ENCODE measurements at places on chromosomes 3 and 15.

DNA sequence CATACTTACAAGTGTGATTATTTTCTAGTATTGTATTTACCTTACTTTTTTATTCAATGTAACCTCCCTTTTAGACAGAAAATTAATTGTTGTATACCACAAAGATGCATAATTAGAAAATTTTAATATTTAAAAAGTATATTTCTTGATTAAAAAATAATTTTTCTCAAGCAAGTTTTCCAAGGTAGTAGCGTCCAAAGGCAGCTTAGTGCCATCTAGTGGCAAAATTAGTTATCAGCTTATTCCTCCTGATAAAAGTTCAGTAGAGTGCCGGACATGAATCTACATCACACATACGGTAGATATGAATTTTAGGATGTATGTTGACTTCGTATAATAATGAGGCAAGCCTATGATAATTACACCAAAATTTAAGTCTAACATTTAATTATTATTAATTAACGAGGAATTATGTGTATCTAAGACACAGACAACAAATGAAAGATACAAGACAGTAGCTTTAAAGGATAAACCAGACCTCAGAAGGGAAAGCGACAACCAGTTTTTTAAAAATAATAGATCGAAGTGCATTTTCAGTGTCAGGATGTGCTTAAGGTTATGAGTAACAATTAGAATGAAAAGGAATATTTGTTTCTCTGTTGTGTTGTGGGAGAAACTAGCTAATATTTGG, 405.9 kb downstream of the ROBO1 start:
- DNase-seq, result no peak

DNA sequence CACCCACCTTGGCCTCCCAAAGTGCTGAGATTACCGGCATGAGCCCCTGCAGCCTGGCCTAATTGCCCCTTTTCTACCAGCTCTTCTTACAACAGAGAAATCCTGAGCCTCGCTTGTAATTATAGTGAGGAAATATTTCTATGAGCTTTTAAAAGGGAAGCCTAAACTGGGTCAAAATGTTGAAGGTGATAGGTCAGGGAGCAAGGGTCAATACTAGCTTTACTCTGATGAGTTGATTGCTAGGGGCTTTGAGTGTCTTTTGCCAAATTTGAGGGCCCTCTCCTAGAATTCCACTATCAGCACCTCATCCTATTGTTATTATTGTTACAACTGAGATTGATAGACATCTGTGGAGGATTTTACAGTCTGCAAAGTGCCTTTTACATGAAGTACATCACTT, 62.4 kb upstream of the PIAS1 start:
- DNase-seq, result no peak

DNA sequence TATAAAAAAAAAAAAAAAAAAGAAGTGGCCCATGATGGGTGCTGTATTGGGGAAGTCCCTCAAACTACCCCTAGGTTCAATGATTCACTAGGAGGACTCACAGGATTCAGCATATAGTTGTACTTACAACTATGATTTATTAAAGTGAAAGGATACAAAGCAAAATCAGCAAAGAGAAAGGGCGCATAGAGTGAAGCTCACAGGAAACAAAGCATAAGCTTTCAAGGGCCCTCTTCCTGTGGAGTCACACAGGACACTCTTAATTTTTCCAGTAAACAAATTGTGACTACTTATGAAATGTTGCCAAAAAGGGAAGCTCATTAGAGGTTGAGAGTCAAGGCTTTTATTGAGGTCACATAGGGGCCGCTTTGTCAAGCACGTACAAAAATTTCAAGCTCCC, 153.7 kb upstream of the GAP43 start:
- DNase-seq, result no peak

- DNase-seq, result no peak
Measured at GRCh38 chr3:16365491-16366128, 100.6 kb downstream of the OXNAD1 start.

- no peak for DNase-seq
Measured at GRCh38 chr3:148162132-148162531, 535.6 kb upstream of the AGTR1 start.

DNA sequence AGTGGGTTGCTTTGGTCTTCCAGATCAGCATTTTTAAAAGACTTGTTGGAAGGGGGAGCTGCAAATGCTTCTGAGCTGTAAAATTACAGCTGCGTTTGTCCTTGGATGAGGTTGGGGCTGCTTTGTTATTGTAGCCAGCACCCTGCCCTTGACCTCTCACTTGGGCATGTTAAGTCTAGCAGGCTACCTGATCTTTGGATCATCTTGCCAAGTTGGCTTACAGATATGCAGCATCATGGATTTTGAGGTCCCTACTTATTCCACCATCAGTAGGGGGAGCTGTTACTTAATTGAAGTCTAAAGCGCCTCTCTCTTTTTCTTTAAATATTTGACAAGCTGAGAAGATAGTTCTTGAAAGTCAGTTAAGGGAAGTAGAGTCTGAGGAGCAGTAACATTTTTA, 793.0 kb downstream of the MCTP2 start:
- DNase-seq, result no peak

DNA sequence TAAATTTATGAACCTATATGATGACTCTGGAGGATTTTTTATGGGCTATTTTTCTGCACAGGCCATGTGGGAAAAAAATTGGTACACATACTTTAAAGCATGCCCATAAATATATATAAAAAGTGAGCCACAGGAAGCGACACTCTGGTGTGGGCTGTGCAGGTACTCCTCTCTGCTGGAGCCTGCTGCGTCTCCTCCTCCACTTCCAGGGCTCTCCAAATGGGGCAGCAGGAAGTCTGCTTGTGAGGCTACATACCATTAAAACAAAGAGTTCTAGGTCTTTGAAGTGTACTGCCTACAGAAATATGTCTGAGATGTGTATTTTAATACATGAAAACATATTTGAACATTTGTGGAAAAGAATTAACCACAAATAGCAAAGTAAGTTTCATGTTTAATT, 135.1 kb downstream of the CTNNB1 start:
- DNase-seq, result no peak

- DNase-seq, result no peak
Measured at GRCh38 chr3:193869221-193870201, 266.4 kb upstream of the HES1 start.

DNA sequence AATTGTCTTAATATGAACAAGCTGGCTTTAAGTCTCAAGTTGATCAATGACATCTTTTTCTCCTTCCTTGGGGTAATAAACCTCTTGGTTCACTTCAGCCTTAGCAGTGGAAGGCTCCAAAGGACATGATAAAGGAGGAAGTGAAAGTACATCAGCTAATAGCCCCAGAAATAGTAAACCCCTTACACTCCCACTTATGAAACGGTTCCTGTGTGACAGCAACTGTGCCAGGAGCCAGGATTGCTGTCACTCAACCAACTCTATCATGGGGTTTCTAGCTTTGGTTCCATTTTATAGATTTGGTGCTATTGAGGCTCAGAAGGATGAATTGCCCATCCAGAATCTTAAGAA, 216.7 kb downstream of the ABHD5 start:
- no peak for DNase-seq

- no peak for DNase-seq
Measured at GRCh38 chr3:34676436-34676835, 878.0 kb downstream of the PDCD6IP start.

GRCh38 chr3:24428481-24428880, 66.2 kb downstream of the THRB start:
- no peak for DNase-seq

GRCh38 chr15:77457191-77457904, 36.7 kb downstream of the HMG20A start:
- no peak for DNase-seq

GRCh38 chr15:62868507-62868906, 174.0 kb upstream of the TPM1 start:
- no peak for DNase-seq

- DNase-seq, result no peak
Measured at GRCh38 chr3:138092023-138092422, 23.4 kb downstream of the DZIP1L start.

DNA sequence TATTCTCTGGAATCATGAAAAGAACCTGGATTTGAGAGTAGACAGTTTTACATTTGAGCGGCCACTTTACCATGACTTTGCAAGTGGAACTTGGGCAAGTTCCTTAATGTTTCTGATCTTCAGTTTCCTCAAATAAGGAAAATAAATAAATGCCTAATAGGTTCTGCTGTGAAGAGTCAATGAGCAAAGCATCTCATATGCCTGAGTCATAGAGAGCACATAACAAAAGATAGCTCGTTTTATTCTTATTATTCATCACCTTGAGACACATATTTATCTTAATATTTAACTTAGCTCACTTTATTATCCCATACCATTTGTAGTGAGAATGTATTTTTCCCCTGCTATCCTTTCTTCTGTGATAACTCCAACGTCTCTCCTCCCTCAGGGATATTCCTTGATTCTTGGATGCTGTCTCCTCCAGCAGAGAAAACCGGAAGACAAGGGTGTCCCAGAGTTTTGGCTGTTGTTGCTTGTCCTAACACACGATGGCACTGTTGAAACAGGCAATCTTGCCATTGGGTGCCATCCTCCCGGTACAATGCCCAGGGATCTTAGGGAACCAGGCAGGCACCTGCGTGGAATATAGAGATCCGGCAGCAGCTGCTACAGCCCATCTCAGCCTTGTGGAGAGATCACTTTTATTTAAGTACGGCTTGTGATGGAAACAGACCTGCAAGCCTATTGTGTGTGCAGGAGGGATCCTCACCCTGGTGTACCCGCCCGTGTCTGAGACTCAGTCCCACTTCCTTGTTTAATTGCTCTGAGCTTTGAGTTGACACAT, 33.3 kb upstream of the VPS33B start:
- no peak for DNase-seq

DNA sequence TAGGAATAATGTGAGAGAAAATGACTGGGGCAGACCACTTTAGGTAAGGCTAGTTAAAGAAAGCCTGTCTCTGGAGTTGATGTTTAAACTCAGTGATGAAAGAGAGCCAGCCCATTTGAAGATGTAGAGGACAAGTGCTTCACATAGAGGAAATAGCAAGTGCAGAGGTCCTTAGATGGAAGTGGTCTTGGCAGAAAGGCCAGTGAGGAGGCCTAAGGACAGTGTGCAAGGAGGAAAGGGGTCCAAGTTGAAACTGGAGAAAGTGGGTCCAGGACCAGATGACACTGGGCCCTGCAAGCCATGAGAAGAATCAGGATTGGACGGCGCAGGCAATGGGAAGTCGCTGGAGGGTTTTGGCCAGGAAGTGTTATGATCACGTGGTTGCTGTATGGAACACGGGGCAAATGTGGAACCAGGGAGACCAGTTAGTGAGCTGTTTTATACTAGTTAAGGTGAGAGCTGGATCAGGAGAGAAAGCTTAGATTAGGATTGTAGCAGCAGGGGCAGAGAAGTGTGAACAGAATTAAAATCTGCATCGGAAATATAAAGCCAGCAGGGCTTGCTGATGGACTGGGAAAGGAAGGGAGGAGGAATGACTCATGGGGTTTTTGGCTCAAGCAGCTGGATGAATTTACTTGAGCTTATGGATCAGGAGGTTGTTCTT, 48.0 kb upstream of the SCAANT1 start:
- no peak for DNase-seq

- DNase-seq, result no peak
Measured at GRCh38 chr15:79190093-79190492, 92.4 kb upstream of the ANKRD34C start.

Measured in stimulated activated CD8-positive, alpha-beta memory T cell treated with anti-CD3 and anti-CD28 coated beads, Interleukin-7, amount 100 ng/mL, for 4 hours (primary cell).